CD8-positive, alpha-beta memory T cell (primary cell): ENCODE measurements at places on chromosomes 4 and X. TPM values are rescaled to one million over a fixed set of nuclear protein-coding genes. Genes with fewer than 3 reads are reported as not detected.

- H3K27me3 ChIP-seq = peaks cover 12% of the 10 kb centered on the region
- no peak overlapping the region for H3K4me3 ChIP-seq
- H3K4me1 ChIP-seq = no peaks in the 10 kb centered on the region
- H3K27ac ChIP-seq = no peak overlapping the region
- no peak for DNase-seq
These were observed 154.4 kb downstream of the SHROOM3 start for GRCh38 chr4:76589402-76589801.

TMSB15C gene
- total RNA-seq = 3.3 TPM

GRCh38 chrX:123422875-123423274 is 238.8 kb downstream of the GRIA3 start:
- no peak overlapping the region for H3K27ac ChIP-seq
- H3K4me3 ChIP-seq = no peak overlapping the region
- H3K36me3 ChIP-seq = no peaks in the 10 kb centered on the region

GIMD1 gene
- total RNA-seq = not detected

GRCh38 chrX:15151267-15152186 is 118.4 kb downstream of the ASB9 start:
- DNase-seq = no peak
- no peaks in the 10 kb centered on the region for H3K27me3 ChIP-seq
- H3K4me1 ChIP-seq = peaks cover 14% of the 10 kb centered on the region
- H3K36me3 ChIP-seq = no peaks in the 10 kb centered on the region
- no peak overlapping the region for H3K4me3 ChIP-seq

DNA sequence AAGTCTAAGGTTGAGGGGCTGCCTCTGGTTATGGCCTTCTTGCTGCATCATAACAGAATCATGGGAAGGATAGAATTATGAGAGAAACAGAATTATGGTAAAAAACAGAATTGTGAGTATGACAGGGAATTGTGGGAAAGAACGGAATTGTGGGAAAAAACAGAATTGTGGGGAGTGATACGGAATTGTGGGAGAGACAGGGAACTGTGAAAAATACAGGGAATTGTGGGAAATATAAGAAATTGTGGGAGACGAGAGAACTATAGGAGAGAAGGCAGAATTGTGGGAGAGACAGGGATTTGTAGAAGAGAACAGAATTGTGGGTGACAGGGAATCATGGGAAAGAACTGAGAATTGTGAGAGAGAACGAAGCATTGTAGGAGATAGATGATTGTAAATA is 159.1 kb downstream of the FRMPD4 start:
- H3K36me3 ChIP-seq = no peaks in the 10 kb centered on the region
- no peak overlapping the region for H3K4me3 ChIP-seq
- H3K4me1 ChIP-seq = no peaks in the 10 kb centered on the region
- DNase-seq = no peak

DNA sequence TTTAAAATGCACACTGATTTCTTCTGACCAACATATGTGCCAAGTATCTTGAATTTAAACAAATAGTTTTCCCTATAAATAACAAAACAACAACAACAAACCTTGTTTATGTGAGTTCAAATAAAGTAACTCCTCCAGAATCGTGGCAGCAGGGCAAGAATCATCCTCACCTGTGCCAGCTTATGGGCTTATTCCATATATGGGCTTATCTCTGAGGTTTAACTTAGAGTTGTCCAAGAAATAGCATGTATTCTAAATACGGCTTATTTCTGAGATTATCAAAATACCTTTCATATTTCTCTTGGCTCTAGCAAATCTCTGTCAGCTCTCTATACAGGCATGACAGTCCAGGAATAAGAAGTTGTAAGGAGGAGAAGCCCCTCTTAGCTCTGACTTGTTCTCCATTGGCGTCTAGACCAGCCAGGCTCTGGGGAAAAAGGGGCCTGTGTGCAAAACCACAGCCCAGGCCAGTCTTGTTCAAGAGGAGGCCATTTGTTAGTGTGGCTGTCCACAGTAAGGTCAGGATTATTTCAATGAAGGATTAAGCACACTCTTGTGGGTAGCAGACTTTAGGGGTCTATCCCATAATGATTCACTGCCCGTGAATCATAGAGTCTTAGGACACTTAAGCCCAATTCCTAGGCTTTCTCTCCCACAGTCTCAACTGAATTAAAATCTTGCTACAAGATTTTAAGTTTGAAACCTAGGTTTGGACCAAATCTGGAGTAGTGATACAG is 63.2 kb downstream of the FRAS1 start:
- H3K4me1 ChIP-seq = no peaks in the 10 kb centered on the region
- no peaks in the 10 kb centered on the region for H3K36me3 ChIP-seq
- no peak overlapping the region for H3K4me3 ChIP-seq
- no peak for DNase-seq
- no peaks in the 10 kb centered on the region for H3K27me3 ChIP-seq

TEX13C gene
- not detected for total RNA-seq

RPL36A gene
- 332 TPM for total RNA-seq

GRCh38 chrX:49082271-49082871 is 2.7 kb upstream of the WDR45 start:
- H3K4me3 ChIP-seq = no peak overlapping the region
- no peaks in the 10 kb centered on the region for H3K36me3 ChIP-seq
- H3K27me3 ChIP-seq = no peaks in the 10 kb centered on the region
- no peak overlapping the region for H3K27ac ChIP-seq
- DNase-seq = no peak
- H3K4me1 ChIP-seq = peaks cover 7% of the 10 kb centered on the region

DNA sequence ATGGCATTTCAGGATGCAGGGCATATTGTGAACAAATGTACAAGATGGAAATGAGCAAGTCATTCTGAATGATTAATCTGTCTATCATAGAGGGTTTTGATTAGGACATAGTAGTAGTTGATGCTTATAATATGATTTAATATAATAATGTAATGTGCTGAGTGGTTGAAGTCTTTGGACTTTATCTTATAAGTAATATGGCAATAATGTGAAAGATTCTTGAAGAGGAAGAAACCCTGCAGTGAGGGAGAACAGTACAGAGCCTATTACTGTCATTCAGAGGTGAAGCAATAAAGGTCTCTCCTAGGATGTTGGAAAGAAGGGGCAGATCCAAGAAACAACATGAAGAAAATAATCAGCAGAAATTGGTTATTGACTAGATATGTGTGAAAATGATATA is 16.6 kb downstream of the NFKB1 start:
- peaks cover 52% of the 10 kb centered on the region for H3K4me1 ChIP-seq
- no peaks in the 10 kb centered on the region for H3K36me3 ChIP-seq
- H3K27me3 ChIP-seq = no peaks in the 10 kb centered on the region
- H3K27ac ChIP-seq = no peak overlapping the region

ADGRG4 gene
- not detected for total RNA-seq

GRCh38 chr4:36242629-36243354 is 1.5 kb downstream of the ARAP2 start:
- no peaks in the 10 kb centered on the region for H3K36me3 ChIP-seq
- H3K27me3 ChIP-seq = no peaks in the 10 kb centered on the region
- no peak for DNase-seq

DNA sequence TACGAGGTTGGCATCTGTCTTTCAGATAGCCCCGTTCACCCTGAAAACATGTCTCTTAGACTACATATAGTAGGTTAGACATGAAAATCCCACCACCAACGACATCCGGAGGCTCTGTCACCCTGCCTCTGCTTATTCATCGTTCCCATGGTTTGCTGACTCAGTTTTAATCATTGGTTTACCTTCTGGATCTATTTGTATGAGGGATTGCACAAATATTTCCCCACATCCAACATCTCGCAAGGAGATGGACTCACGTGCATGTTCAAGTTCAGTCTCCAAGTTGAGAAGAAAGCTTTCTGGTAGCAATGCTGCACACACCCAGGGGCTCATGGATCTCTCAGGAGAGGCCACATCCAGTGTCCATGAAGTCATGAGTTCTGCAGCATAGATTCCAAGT is 10.8 kb downstream of the CETN2 start:
- H3K27ac ChIP-seq = no peak overlapping the region
- H3K27me3 ChIP-seq = no peaks in the 10 kb centered on the region
- no peaks in the 10 kb centered on the region for H3K36me3 ChIP-seq
- H3K4me3 ChIP-seq = no peak overlapping the region
- no peaks in the 10 kb centered on the region for H3K4me1 ChIP-seq

TASL gene
- 1.2 TPM for total RNA-seq

- no peaks in the 10 kb centered on the region for H3K4me1 ChIP-seq
- no peaks in the 10 kb centered on the region for H3K36me3 ChIP-seq
- no peaks in the 10 kb centered on the region for H3K27me3 ChIP-seq
- no peak overlapping the region for H3K27ac ChIP-seq
These were observed 4.1 kb downstream of the IL9R start for GRCh38 chrX:156001667-156002021.

DNA sequence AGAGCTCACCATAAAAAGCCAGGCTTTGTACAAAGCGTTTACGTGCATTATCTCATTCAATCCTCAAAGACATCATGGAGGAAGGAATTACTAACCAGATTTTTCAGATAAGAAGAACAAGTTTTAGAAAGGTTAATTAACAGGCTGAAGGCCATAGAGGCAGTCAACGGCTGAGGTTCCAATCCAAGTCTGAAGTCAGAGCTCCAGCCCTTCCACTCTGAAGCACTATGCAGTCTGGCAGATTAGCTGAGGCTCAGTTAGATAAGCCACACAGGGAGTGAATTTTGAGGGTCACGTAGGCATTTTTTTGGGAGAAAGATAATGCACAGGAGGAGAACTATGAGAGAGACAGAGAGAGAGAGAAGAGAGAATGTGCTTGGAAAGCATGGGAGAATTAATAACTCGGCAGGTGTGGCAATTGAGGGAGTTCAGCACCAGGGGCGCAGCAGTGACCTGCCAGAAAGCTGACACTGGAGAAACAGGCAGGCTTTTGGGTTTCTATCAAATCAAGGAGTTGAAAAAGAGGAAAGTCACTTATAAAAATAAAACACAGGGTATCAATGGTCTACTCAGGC is 116.5 kb upstream of the NAP1L5 start:
- no peaks in the 10 kb centered on the region for H3K36me3 ChIP-seq
- no peaks in the 10 kb centered on the region for H3K27me3 ChIP-seq
- H3K4me3 ChIP-seq = no peak overlapping the region
- H3K4me1 ChIP-seq = peaks cover 4% of the 10 kb centered on the region

UVSSA gene
- total RNA-seq = 19.0 TPM
